T-helper 17 cell (primary cell): ENCODE measurements at places on chromosomes 2 and 18.

DNA sequence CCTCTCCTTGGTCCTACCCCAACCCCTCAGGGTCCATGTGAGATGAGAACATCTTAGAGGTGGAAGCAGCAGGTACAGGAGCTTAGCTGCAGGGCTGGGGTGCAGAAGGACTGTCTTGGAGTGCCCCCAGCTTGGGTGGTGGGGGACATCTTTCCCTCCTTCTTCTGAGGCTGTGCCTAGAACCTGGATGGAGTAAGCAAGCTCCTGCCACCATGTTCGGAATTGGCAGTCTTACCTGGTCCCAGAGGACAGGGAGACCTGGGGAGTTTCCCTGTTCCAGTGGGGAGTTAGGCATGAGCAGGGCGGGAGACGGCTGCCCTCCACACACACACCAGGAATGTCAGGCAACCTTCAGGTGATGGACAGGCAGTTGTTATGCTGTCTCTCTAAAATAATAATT is 131.0 kb upstream of the COPS8 start:
- DNase-seq, result no peak

DNA sequence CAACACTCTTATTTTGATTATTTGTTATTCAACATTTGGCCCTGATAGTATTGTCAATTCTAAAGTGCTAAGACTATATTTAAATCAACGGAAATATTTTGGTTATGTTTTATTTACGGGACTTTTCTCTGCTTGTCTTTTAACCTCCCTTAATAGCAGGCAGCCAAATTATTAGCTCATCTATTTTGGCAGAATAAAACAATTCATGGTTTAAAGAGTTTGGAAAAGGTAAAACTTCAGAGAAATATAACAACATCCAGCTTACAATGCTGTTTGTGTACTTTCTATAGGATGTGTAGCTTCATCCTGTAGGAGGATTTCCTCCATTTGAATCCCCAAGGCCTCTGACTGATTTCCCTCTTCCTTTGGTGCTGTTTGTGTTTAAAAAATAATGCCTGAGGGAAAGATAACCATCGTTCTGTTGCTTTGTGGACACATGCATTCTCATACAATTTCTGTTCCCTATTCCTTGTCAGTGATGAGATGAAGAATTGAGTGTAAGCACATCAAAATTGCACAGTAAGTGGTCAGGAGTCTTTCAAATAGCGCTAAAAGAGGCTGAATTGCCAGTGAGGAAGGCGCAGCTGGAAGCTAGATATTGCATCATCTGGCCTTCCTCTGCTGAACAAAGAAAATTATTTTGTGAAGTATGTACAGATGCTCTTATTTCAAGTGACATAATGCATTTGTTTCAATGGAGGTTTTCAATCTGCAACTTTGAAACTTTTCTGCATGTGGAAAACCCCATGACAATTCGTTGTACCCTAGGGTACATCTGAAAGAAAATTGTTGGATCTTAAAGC is 80.3 kb downstream of the CD28 start:
- no peak for DNase-seq

DNA sequence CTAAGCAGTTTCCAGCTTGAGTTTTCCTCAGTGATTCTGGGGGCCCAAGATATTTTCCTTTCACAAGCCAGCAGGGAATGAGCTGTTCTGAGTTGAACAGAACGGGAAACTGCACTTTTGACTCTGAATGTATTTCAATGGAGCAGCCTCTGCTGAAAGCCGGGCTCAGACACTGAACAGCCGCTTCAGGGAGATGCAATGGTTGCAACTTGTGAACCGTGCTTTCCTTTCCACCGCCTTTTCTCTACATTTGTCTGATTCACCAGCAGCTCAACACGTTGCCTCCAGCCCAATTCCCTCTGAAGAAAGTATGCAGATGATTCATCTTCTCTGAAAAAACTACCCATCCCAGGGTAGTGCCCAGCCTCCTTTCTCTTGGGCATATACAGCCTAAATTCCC is 119.3 kb upstream of the PKDCC start:
- no peak for DNase-seq

DNA sequence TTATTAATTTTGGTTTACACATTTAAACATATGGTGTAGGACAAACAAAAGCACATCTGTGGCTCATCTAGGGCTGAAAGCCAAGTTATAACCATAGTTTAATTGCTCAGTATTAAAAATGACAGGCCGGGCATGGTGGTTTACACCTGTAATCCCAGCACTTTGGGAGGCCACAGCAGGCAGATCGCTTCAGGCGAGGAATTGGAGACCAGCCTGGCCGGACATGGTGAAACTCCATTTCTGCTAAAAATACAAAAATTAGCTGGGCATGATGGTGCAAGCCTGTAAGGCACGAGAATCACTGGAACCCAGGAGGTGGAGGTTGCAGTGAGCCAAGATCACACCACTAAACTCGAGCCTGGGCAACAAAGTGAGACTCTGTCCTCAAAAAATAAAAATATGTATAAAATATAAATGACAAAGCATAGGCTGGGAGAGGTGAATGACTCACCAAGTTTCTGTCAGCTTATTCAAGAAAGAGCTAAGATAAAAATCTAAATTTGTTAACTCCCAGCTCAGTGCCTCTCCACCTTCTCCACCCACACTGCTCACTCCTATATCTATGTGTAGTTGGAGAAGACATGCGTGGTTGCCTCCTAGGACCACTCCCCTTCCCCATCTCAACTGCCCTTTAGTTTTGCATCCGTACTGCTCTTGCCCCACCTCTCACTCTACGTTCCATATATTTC is 79.2 kb upstream of the PID1 start:
- DNase-seq, result no peak

- no peak for DNase-seq
These were observed 12.8 kb downstream of the DNAJB2 start for GRCh38 chr2:219291910-219292490.

- no peak for DNase-seq
These were observed 128.9 kb upstream of the ASB18 start for GRCh38 chr2:236393101-236393500.

DNA sequence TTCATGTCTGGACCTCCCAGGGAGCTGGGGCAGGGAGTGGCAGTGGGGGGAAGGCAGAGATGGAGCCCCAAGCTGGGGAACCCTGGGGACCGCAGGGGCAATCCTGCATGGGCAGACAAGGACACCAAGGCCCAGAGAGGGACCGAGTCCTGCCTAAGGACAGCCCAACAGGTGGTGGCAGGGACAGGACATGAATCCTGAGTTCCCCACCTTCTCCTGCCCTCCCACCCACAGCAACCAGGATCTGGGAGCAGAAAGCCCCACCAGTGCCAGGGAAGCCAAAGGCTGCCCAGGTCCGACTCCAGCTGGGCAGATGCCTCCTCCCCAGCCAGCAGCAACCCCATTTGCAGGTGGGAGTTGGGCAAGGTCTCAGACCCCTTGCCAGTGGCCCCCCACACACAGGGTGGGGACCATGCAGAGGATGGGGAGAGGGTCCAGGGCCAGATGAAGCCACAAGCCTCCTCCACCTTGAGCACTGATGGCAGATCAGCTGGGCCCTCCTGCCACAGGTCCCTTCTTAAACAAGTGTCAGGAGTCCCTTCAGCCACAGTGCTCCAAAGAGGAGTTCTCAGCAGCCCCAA is 6.3 kb downstream of the ADRA2B start:
- DNase-seq, result no peak

- no peak for DNase-seq
These were observed 40.7 kb upstream of the COBLL1 start for GRCh38 chr2:164882276-164882675.

DNA sequence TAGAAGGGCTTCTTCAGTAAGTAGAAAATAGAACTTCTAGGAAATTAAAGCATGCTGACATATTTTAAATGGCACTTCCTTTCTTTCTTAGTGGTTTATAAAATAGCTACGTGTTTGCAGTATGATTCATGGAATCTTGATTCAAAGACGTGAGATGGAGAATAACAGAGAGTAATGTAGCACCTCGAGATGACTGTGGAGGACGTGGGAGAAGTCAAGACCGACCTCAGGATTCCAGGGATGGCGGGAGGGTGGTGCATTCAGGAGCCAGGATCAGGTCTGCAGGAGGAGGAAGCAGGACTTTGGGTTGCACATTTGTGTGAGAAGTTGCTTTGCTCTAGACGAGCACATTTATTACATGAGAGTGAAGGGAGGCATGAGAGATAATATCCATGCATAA is 56.0 kb downstream of the DCDC2C start:
- no peak for DNase-seq

DNA sequence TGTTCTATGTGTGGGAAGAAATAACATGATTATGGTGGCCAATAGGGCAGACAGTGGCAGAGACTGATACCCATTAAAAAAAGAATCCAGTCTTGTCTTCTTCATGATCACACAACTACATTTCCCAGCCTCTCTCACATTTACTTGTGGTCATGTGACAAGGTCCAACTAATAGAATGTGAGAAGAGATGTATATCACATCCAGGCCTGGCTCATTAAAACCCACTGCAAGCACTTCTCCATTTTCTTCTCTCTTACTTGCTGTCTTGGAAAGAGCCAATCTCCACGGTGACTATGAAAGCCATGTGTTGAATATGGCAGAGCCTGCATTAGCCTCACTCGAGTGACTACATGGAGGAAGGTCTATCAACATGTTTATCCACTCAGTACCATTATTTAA is 306.2 kb upstream of the ZEB2 start:
- DNase-seq, result no peak

DNA sequence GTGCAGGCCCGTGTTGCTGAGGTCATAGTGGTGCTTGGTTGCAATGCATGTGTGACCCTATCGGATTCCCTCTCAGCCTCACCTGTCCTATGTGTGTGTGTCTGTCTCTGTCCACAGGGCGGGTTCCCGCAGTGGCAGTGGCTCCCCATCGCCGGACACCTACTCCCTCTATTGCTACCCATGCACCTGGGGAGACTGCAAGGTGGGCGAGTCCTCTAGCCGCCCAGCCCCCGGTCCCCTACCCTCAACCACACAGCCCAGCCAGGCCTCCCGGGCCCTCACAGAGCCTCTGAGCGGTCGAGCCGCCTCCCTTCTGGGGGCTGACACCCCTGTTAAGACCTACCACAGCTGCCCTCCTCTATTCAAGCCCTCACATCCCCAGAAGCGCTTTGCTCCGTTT is 14.2 kb downstream of the GAREM2 start:
- no peak for DNase-seq

DNA sequence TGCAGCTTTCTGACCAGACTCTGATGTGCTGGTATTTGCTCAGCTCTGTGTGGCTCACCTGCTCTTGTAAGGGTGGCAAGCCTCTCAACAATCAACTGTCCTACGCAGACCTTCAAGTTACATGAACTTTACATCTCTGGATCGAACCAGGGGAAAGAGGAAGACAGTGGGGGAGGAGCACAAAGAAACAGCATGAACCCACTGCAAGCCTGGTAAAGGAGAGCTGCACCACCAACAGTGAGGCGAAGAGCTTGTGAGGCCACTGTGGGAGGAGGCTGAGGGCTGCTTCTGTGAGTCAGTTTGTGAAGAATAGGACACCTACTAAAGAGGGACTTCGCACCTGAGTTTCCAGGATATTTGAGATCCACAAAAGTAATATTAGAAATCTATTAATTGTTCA is 18.8 kb upstream of the FAM110C start:
- DNase-seq, result no peak

- DNase-seq, result no peak
These were observed 20.1 kb upstream of the HTR2B start for GRCh38 chr2:231144896-231145295.

DNA sequence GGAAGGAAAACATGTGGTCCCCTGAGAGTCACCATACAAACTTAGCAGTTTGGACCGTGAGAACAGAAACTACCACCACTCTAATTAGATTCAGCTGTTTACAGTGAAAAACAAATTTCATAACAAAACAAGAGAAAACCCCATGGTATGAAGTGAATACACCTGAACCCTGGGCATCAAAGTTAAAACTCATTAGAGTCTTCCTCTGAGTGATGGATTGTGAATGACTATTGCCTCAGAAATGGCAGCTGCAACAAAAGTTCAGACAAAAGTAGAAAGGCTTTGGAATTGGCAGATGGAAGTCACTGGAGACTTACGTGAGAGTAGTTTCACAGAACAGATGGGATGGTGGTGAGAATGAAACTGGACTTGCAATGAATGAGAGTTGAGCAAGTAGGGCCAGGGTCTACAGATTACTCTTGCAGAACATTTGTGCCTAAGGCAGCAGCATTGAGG is 98.0 kb downstream of the AAK1 start:
- no peak for DNase-seq

DNA sequence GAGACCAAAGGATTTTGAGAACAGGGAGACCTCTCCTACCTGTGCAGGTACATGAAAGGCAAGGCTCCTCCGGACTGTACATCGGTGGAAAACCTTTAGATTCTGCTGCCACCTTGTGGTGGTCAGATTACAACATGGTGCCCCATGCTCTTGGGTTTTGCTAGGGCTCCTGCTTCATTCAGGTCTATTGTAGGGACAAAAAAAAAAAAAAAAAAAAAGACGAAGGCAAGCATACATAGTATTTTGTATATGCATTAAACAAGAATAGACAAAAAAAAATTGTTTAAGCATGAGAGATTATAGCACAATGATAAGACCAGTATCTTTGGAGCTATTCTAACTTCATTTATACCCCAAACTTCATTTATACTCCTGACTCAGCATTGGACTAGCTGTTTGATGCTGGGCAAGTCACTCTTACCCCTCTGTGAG is 27.4 kb upstream of the SPR start:
- DNase-seq, result peak; percentile 19

GRCh38 chr2:47300609-47301276 is 102.2 kb upstream of the MSH2 start:
- no peak for DNase-seq
